Common myeloid progenitor, CD34-positive (primary cell): ENCODE measurements at places on chromosomes 7 and 10.

- DNase-seq = no peak
These were observed 555.7 kb downstream of the PTPRN2 start for GRCh38 chr7:158031867-158032308.

DNA sequence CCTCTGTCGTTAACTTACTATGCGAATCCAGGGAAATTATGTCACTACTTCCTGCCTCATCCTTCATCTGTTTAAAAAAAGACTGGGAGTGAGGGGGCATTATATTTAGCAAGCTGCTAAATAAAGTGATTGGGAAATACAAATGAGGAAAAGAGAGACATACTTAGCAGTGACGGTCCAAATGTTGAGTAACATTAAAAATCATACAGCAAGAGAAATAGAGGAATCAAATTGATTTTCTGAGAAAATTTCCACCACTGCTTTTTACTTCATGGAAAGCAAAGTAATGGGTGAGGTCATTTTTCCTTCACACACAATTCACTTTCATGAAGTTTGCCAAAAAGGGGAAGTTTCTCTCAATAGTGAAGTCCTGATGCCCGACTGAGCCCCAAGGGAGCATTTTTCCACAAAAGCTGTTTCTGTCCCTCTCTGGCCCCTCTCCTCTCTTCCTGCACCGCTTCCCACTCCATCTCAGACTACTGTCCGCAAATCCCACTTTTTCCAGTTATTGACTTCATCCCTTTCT lies 61.9 kb upstream of the ADO start:
- peak; percentile 25 for DNase-seq

DNA sequence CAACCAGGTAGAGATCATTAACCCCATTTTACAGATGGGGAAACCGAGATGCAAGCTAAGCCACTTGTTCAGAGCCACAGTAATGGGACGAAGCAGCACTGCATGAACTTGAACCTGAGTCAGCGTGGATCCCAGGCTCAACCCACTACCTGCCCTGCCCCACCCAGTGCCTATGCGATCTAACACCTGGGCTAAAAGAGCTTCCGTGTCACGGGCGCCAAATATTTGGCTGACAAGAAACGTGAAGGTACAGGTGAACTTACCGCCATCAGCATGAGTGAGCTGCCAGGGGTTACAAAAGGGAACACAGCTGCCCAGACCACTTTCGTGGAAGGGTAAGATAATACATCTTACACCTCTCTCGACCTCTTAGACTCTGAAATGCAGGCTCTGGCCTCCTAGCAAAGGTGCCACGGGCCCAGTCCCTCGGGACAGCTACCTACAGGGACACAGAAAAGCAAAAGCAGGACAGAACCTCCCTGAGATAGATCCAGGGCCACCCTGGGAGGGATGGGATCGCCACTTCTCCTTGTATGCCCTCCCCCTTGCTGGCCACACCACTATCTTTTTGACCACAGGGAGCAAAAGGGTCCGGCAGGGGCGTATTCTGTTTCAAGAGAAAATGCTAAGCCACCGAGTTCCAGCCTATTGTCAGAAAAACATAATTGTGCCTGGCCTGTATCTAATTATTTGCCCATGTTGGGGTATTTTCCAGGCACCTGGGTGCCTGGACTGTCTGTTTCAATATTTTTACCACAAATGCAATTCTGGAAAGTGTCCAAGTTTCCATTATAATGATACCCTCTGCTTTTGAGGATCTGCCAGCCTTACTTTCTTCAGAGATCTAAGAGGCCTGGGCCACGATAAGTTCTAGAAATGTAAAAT lies 6.4 kb downstream of the CHST15 start:
- DNase-seq = no peak

GRCh38 chr7:95139922-95140321 lies 184.4 kb downstream of the PON1 start:
- no peak for DNase-seq

GRCh38 chr10:44398747-44399658 lies 14.1 kb upstream of the CXCL12 start:
- DNase-seq = no peak

DNA sequence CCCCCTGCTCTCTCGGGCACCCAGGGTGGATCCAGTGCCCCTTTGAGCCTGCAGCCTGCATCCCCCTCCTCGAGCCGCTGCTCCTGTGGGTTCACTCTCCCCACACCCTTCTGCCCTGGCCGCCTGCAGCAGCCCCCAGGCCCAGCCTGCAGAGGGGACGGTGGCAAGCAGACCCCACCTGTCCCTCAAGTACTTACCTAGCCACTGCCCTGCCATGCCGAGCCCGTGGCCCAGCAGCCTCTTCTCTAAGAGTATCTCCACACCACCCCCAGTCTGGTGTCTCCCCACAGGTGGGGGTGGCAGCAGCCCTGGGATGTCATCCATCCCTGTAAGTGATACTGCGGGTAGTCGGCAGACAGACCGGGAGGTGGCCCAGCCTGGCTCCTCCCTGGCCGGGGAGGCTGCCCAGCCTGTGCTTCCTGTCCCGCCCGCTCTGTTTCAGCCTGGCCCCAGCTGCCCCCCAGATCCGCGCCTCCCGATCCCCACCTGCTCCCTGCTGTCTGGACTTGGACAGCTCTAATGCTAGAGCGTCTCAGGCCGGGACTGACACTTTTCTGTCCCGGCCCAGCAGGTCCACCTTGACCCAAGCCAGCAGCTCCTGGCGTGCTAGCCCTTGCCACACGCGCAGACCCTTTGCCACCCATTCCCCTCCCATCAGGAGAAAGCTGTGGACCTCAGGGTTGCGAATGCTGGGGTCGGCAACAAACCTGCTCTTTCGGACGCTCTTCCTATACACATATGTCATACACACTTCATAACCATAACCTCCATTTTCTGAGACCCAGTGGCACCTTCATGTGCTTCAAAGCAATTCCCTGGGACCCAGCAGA lies 25.0 kb downstream of the YKT6 start:
- no peak for DNase-seq

GRCh38 chr7:2759736-2760097 lies 71.7 kb downstream of the AMZ1 start:
- DNase-seq = peak; percentile 20

- no peak for DNase-seq
These were observed 94.9 kb downstream of the NPSR1 start for GRCh38 chr7:34752929-34753328.

- DNase-seq = no peak
These were observed 60.9 kb downstream of the RELN start for GRCh38 chr7:103928581-103928980.

DNA sequence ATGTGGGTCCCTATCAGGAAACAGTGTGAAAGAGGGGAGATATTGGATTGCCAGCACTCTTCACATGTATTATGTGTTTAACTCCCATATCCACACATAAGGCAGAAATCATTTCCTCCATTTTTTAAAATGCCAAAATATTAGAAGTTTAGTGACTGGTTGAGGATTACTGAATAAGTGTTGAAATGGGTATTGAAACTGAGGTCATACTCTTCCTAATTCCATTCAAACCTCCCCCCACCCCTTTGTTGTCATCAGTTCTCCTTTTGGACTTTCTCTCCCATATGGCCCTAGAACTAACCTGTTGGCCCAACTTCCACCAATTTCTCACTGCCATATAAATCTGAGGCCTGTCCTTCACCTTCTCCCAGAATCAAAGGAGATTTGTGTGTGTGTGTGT lies 81.6 kb downstream of the EVX1 start:
- no peak for DNase-seq

DNA sequence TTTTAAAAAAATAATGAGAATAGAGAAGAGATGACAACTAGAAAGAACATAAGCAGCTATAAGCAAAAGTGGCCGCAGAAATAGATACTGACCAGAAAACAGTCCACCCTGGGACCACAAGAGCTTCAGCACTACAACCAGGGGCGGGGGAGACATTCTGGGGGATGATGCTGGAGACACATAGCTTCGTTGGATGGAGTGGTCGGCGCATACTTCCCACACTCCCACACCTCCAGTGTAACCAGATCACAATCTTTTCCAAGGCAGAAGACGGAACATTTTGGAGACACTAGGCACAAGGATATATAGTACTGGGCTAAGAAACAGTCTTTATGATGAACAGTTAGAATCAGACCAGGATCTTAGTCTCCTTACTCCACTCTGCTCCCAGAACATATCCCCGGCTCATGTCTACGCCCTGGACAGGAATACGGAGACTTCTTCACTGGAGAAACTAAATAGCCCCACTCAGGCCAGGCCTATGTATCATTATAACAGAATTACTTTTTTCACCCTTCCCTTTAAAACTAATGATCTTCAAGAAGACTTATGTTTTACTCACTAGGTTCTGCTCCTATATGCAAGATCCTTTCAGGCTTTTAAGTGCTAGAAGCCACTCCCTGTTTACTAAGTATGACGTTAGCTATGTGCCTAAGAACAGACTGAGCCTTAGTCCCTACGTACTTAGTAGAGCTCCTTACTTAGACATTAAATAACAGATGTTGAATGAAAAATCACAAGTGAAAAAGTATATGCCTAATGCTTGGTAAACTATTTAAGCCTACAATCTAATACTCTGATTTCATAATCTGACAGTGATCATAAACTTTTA lies 169.6 kb downstream of the SRPK2 start:
- no peak for DNase-seq

DNA sequence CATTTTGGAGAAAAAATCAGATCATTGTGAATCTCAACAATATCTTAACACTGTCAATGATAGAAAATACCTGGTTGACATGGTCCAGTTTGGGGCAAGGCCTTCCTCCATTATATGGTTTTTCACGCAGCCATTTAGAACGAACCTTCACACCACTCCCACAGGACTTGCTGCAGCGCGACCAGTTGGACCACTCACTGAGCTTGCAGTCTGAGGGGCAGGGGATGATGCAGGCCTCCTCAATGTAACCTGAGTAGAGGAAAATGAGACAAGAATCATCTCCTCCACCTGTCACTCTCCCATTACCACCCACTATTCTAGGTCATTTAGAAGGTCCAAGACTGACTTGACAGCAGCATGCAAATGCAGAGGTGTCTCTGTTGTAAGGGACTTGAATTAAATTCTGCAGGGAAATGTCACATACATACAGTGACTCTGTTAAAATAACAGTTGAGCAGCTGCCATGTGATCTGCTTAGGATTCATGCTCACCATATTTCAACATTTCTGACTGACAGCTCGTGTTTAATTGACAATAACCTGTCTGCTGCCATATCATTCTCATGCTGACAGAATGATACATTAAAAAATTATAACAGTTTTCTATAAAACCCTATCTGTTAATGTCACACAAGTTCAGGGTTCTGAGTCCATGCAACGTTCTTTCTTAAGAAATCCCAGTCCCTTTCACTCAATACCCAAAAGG lies 403.0 kb downstream of the THSD7A start:
- DNase-seq = no peak
